Activated gamma-delta T cell treated with Interleukin-2 at 50 U/mL for 16 hours (primary cell): ENCODE measurements at places on chromosomes 5 and 9.

DNA sequence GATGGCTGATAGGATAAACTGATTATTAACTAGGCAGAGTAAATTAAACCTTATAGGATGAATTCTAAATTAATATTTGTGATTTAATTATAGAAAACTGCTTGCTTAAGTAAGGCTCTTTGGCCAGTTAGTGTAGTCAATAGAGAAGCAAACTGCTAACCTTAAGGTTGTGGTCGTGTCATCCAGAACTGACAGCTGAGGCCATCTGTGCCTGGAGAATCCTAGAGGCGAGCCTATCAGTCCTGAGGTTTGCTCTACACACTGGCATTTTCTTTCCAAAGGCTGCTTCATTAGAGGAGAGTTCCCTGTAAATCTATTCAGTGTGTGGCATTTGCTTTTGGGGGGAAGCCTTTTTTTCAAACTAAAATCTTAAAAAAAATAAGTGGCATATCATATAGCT lies 169.2 kb downstream of the MEF2C start:
- DNase-seq, result no peak

DNA sequence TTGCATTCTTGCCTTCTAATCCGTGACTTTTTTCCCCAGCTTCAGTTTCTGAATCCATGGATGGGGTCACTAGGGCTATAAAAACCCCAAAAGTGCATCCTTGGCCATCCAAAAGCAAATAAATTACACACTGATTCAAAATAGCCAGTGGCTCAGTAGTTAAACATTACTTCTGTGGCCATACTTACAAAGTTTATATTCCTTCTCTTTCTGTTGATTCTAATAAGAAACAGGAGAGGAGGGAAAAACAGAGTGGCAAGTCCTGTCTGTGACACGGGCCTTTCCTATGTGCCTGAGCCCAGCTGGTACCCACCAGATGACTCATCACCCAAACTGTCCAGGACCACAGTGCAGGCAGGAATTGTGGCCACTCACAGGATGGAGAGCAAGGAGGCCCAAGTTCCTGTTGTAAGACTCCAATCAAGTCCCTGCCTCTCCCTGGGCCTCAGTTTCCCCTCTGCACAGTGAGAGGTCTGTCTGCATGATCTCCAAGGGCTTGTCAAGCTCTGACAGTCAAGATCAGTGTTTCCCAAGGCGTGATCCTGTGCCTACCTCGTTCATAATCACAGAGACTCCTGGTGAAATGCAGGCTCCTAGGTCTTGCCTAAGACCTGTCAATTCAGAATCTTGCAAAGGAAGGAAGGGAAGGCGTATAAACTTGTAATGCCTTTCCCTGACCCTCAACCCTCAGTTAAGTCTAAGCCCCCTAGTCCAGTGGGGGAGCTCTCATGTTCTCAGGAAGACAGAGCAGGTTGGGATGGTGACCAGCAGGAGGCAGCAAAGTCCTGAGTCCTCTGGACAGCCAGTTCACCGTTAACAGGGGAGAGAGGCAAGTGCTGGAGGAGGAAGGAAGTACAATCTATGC lies 29.5 kb downstream of the TNIP1 start:
- peak; percentile 71 for DNase-seq

DNA sequence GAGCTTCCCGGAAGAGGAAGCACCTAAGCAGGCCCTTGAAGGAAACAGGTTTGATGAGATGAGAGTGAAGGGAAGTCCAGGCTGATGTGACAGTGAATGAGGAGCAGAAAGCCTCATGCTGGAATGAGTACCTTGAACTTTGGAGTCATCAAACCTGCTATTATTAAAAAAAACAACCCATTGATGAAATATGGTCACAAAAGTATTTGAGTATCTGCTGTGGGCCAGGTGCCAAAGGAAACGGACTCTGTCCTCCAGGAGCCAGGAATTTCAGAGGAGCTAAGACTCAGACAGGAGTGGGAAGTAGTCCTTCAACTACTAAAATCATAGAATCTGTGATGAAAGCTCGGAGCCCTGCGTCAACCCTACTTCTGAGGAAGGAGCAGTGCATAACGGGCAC lies 11.9 kb downstream of the HAND1 start:
- no peak for DNase-seq

DNA sequence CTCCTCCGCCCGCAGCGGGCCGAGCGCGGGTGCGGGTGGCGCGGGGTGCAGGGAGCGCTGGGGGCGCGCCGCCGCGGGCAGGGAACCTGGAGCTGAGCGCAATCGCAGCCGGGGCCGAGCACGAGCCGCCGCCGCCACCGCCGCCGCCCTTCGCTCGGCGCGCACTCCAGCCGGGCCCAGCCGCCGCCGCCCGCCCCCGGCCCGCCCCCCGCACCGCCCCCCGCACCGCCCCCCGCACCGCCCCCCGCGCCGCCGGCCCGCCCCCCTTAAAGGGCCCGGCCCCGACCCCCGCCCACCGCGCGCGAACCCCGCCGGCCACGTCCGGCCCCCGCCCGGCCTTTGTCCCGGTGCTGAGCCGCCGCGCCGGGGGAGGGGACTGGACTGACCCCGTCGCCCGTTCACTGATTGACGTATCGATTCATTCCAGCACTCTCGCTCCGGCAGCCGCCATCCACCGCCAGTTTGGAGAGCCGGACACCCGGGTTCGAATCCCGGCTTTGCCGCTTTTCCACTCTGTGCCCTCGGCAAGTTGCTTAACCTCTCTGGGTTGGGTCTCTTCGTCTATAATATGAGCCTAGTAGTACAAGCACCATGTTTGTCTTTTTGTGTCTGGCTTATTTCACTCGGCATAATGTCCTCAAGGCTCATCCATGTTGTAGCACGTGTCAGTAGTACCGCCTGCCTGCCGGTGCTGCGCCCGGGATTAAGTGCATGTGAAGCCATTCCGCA lies at the start of gene SH3PXD2B:
Gene SH3PXD2B (minus strand): TSS at position 168 of the 729 bp plus-strand sequence. CDS start 173 bp downstream, outside the sequence.
- peak; percentile 15 for DNase-seq

GRCh38 chr9:96491880-96492525 lies 42.0 kb downstream of the HABP4 start:
- DNase-seq, result no peak

GRCh38 chr5:166883016-166883415 lies 1408.4 kb upstream of the WWC1 start:
- DNase-seq, result no peak

DNA sequence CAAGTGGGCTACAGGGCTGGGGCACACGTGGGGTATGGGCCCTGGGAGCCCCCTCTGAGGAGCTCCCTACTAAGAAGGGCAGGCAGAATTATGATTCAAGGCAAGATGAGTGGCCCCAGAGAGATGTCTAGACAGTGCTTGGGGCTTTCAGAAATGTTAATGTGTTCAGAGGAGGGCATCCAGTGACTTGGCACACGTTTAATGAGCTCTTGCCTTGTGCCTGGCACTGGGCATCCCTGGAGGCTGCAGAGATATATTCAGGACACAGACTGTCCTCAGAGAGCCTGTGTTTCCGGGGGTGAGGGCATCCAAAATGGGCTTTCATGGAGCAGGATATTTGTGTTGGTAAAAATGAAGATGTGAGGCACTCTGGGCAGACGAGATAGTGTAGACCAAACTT lies 25.4 kb upstream of the DAB2IP start:
- no peak for DNase-seq

- no peak for DNase-seq
These were observed 67.8 kb downstream of the TMEM167A start for GRCh38 chr5:83009408-83009807.

DNA sequence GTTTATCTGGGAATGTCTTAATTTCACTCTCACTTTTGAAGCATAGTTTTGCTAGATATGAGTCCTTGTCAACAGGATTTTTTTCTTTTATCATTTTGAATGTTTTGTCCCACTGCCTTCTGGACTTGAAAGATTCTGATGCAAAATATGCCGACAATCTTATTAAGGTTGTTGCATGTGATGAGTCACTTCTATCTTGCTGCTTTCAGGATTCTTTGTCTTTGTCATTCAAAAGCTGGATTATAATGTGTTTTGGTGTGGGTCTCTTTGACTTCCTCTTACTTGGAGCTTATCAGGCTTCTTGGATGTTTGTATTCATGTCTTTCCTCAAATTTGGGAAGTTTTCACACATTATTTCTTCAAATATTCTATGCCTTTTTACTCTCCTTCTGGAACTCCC lies 33.8 kb downstream of the PLEKHG4B start:
- no peak for DNase-seq

DNA sequence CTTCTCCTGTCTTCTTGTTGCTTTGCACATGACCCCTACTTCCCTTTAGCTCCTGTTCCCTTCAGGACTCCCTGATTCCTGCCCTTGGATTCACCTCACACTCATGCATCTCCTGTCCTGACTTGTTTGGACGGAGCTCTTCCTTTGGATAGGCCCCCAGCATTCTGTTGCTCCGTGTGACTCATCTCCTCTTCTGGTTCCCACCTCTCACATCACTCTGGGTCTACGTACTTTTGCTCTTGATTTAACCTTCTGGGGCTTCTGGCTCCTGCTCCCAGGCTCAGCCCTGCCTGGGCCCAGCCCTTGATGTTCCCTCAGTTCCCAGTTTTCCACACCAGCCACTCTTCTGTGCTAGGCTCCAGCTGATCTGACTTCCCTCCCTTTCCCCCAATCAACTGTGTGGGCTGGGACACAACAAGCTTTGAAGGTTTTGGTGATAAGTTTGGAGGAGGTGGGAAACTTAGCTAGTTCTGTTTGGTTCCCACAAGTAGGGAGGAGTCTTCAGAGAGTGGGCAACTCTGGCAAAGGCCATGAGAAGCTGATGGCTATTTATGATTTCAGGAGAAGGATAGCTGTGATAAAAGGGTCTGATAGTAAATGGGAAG lies 331.5 kb downstream of the ARHGEF28 start:
- DNase-seq, result no peak

DNA sequence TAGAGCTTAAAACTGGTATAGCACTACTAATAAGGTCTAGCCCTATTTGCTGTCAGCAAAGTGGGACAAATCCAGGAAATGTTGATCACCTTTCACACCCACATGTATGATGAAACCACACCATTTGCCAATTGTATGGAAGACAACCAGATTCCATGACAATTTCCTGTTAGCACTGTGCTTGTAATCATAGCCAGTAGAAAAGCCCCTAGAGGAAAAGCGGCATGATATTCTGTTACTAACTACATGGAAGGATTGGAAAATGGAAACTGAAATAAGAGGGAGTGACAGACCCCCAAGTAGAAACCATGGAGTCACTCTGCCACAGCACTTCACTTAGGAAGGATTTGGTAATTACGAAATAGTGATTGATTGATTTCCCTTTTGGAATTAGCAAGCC lies 923 bp downstream of the SPATA6L start:
- DNase-seq, result no peak

DNA sequence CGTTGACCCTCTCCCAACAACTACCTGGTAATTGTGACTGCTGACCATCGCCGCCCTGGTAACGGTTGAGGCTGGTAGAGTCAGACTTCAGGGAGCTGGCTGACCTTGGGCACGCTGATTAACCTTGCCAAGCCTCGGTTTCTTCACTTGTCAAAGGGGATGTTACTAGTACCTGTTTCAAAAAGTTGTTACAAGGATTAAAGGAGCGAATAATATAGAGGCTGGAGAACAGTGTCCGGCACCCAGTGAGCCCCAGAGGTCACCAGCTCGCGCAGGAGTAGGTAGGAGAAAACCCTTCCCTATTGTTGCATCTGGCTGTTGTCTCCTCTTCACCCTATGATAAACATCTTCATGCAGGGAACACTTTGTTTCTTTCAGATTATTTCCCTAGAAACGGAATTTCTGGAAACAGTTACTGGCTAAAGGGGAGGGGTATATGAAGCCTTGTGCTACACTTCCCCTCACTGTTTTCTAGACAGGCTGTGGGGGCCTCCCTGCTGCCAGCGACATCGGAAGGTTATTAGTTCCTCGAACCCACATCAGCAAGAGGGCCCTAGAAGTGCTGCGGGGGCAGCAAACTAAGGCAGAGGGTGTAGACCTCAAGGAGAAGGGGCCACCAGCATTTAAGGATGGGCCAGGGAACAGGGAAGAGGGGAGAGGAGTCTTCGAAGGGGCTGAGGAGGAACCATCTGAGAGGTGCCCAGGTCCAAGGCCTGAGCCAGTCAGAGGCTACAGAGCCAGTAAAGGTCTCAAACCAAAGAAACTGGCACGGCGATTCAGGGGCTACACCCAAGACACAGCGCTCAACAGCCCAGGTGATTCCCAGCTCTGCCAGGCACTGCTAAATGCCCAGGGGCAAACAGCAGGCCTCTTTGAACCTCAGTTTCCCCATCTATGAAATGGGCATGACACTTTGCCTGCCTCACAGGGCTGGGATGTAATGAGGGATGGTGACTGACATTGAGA lies 37.6 kb downstream of the HRH2 start:
- DNase-seq, result no peak

DNA sequence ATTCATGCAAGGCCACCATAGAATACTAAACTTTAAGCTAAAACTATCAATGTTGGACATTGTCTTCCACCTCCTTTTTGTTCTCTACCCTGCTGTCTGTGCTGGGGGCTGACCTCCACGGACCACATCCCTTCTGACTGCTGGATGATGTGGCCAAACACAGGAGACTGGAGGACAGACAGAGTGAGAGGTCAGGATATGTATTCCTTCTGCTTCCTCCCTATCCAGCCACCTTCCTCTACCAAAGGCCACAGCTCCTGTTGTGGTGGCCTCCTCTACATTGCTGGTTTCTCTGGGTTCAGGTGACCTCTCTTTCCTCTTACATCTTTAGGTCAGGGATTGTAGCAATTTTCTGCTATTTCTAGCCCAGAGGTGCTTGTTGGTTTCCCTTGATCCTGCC lies 148.1 kb downstream of the ACTBL2 start:
- DNase-seq, result no peak

DNA sequence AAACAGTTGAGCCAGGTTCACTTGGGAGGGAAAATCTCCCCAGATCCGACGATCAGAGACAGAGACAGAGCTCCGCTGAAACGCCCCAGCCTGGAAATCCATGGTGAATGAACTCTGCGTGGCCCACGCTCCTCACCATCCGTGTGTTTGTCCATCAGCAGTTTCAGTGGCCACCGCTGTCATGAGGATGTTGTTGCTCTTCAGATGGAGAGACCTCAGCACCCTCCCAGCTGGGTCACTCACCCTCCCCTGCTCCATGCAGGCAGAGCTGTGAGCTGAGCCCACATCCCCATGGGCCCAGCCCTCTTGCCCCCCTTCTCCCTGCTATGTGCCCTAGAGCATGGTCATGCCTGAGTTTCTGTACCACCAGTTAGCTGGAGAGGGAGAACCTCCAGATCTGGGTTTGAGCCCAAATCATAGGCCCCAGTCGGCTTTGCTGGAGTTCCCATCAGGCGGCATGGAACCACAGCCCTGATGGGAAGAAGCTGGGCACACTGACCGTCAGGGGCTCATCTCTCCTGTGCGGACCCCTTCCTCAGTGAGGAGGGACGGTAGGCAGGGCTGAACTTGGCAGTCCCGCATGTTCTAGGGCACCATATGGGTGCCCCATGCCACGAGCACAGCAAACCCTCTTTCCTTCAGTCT lies 154.4 kb upstream of the COL5A1 start:
- DNase-seq, result no peak

GRCh38 chr9:5326893-5327548 lies 12.7 kb downstream of the RLN1 start:
- peak; percentile 61 for DNase-seq

- DNase-seq, result no peak
These were observed 127.5 kb downstream of the PPP2R2B start for GRCh38 chr5:146751054-146751453.

GRCh38 chr5:147547730-147548129 lies 37.9 kb upstream of the DPYSL3 start:
- no peak for DNase-seq

- no peak for DNase-seq
These were observed 12.4 kb upstream of the ARAP3 start for GRCh38 chr5:141694479-141694878.
